Brain pericyte (primary cell): ENCODE measurements at places on chromosomes 12 and 14.
A peak's percentile ranks its signal among the peaks of the same experiment; 100 is the strongest.

DNA sequence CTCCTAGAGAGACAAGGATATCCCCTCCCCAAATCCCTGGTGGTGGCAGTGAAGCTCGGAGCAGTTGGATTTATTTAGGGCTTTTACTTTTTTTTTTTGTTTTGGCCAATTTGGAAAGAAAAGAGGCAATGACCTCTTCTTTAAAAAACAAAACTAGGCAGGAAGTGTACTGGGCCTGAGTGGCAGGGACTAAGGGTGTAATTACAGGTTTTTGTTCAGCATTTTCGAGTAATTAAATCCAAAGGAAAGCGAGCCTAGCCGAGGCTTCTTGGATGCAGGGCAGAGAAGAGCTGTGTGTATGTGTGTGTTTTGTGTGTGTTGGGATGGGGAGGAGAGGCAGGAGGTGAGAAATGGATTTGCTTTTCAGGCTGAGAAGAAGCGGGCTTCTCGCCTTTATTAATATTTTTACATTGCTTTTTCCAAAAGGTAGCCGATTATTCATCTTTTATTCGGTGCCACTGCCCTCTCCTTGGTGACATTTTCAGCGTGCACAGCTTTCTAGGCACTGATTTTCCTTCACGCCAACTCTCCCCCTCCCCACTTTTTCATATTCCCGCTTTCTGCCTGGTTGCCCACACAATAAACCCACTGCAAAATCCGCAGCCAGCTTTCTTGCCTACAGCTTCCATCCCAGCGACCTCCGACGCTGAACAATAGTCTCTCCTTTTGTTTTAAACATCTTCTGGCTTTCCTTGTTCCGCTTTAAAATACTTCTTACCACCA is 8.9 kb upstream of the IRF2BPL start:
- DNase-seq: no peak

DNA sequence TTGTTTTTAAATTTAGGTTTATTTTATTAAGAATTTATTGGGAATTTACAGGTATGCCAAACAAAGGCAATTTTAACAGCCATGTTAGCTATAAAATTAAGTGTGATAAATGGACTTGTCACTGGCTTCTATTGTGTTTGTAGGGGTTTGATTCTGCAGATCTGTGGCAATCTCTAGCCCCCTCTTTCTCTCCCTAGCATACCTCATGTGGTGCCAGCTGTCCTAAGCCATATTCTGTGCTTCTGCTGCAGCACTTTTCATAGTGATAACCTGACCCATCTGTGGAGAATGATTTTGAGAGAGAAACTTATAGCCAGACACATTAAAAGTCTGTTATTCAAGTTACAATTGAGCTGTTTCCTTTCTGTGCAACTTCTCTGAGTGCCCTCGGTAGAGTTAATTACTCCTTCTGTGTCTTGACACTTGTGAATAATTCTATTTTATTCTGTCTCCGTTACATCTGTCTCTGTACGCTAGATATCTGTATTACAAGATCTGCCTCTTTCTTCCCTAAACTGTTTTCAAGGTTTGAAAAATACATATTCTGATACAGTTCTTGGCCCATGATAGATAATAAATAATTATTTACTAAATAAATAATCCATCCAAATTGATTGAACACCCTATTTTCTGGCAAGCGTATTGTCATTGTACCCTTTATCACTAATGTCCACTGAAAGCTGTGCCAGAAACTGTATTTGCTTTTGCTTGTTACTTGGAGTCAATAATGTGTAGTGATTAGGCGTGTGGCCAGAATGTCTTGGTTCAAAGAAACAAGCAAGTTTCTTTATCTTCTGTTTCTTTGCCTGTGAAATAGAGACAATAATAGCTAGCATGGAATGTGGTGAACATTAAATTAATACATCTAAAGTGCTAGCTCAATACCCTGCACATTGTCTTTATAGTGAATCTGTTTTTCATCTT is 40.0 kb downstream of the FRS2 start:
- no peak for DNase-seq

- DNase-seq: no peak
Measured at GRCh38 chr12:131592972-131593371, 117.9 kb upstream of the SFSWAP start.

DNA sequence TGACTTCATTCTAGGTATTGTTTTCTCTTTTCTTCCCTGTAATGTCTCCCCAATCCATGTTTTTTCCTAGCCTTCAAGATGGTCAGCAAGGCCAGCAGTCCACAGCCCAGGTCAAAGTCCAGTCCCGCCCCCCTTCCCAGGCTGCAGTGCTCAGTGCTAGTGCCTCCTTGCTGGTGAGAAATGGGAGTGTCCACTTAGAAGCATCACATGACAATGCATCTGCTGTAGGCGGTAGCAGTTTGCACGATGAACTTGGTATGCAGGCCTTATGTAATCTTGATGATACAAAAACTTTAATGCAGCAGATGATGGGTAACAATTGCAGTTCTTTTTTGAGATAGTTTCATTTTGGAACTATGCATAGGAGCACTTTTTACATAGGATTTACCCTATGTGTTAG is 88.4 kb downstream of the PCNX1 start:
- no peak for DNase-seq

DNA sequence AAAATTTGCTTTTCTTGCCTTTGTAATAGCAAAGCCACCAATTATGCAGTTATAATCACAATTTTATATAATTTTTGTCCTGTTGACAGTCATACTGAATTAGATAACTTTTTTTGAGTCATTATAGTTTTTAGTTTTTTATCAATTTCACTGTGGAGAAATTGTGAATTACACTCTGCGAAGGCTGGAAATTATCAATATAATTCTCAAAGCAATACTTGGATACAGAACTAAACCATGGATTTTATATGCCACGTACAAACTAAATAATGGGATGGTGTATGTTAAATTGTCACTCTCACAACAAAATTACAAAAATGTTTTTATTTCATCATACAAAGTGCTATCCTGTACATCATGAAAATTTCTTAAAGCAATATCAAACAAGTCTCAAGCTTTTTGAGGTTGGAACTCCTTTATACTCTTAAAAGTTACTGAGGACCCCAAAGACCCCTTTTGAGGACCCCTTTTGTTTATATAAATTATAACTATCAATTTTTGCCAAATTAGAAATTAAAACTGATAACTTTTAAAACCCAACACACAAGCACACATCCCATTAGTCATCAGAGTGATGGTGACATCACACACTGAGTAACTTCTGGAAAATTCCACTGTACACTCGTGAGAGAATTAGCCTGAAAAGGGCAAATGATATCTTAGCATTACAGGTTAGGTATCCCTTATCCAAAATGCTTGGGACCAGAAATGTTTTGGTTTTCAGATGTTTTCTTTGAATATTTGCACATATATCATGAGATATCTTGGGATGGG is 19.8 kb upstream of the AQP2 start:
- no peak for DNase-seq

DNA sequence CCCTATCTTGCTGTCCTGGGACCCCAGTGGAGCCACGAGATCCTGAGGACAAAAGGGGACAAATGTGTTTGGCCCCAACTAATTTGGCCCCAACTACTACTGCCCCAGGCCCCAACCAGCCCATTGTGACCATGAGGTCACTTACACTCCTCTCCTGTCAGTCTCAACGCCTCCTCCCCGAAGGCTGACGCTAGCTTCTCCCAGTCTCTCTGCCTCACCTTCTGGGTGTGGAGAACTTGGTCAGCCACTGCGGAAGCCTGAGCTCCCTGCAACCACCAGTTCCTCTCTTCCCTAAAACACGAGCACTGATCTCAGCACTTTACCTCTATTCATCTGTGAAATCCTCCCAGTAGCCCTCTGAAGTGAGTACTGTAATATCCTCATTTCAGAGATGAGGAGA is 13.3 kb downstream of the FAM181A start:
- DNase-seq: no peak

DNA sequence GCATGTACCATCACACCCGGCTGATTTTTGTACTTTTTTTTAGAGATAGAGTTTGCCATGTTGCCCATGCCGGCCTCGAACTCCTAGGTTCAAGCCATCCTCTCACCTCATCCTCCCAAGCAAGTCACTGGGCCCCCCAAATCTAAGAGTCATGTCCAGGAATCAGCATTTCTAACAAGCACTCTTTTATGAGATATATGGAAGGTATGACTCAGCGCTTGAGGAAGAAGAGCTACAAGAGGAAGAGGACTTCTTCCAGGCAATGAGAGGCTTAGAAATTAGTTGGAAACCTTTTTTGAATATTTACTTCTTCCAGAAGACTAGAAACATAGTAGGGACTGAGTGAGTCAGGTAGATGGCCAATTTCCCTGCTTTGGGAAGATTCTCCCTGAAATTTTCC is 114.5 kb downstream of the HMGA2 start:
- DNase-seq: no peak

GRCh38 chr12:63846238-63846967 is 1.9 kb downstream of the SRGAP1 start:
- DNase-seq: no peak

DNA sequence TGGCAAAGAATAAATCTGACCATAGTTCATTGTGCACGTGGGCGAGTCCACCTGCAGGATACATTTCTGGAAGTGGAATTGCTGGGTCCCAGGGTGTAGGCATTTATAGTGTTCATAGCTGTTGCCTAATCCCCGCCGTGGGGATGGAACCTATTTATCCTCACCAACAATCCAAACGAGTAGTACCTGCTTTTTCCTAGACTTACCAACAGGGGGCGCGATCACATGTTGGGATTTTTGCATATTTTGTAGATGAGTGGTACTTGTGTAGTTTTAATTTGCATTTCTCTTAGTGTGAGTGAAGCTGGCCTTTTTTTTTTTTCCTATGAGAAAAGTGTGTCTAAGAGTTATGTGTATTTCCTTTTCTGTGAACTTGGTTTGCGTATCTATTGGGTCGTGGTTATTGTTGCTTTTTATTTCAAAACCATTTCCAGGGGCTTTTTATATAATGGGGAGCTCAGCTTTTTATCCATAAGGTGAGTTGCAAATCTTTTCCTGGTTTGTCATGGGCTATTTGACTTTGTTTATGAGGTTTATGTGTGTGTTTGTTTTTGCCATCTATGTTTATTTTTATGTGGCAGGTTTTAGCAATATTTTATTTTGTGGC is 67.2 kb downstream of the CCDC92 start:
- peak; percentile 53 for DNase-seq

DNA sequence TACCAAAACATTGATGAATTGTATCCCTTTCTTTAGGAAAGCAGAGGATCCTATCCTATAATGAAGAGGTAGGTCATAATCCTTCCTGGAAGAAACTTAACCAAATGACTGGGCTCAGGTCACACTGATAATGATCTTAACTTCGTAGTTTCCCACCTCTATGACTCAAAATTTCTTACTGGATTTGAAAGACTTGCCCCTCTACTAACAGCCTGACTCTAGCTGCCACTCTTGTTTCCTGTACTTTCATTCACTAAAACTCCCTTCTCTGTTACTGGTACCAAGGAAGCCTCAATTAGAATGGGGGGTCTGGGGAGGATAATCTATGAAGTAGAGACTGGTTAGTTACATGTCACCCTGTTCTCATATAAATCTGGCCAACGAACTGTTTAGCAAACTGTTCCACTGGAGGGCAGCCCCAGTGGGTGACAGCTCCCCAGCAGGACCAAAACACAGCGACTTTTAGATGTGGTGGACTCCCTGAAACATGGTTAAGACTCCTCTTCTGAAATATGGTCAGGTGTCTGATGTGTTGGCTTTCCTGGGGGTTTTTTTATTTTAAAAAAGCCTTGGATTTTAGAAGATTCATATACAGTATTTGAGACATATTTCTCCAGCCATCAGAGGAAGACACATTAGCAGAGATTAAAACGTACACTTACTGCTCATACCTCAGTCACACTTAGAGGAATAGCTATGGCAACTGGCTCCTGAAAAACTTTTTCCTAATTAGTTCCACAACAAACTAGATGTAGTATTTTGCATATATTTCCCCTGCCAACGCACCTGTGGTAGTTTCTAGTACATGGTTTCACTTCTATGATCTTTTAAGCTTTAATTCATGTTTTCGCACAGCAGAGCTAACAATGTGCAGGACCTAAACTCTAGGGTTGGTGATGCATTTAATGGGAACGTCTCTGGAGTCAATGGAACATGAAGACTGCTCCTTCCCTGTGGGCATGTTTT is 72.3 kb downstream of the ACADS start:
- no peak for DNase-seq

GRCh38 chr14:99327050-99327449 is 55.1 kb upstream of the BCL11B start:
- DNase-seq: no peak

GRCh38 chr12:119008691-119009221 is 27.4 kb downstream of the SRRM4 start:
- no peak for DNase-seq

- no peak for DNase-seq
Measured at GRCh38 chr14:77667331-77667730, 40.5 kb downstream of the ALKBH1 start.

DNA sequence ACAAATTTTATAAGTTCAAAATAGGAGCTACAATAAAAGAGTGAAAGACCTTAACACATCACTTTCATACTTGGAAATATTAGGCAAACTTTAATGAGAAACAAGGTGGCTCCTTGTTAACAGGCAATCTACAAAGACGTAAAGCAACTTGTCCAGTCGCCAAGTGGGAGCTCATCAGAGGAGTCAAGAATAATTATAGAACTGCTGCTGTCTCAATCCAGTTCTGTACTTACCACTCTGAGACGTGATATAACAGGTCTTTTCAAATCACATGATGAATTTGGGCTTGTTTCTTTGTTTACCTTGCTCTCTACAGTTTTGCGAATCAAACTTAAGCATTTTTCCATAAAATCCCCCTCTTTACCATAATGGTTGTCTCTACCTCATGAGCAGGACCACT is 3.6 kb downstream of the YBX3 start:
- DNase-seq: no peak

DNA sequence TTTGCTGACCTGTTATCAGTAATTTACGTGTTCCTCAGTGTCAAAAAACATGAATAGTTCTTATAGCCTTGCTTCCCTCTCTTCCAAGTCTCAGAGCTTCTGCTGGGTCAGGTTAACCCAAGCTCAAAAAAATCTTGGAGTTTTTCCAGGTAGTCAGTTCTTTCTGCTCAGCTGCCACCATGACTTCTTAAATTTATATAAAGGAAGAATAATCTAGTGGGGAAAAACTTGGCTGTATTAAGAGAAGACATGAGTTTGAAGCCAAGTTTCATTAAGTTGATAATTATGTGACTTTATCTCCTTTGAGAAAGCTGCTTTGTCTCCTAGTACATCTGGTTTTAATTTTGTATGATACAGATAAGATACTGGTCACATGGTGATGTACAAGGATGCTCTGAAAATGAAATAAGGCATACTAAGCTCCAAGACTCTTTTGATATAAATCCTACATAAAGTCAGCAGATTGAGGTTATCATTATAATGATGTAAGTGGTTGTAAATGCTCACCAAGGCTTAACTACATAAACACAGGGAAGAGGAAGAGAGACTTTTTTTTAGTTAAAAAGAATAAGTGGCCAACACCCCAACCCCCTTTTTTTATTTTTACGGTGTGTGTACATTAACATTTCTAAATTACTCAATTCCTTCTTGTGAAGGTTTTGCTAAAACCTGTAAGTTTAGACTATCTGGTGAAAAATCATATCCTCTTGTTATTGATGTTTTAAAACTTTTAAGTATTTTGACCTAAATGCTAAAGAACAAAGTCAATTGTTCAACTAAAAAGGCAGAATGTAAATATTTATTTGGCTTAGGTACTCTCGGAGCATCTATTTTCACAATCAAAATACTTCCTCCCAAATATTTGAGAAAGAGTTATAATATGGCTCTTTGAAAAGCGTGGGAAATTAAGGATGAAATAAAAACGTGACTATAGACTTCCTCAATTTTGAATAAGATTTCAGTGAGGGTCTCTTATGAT is 84.1 kb upstream of the SLC38A2 start:
- DNase-seq: no peak

- DNase-seq: no peak
Measured at GRCh38 chr14:100662879-100663760, 63.6 kb upstream of the DLK1 start.

- no peak for DNase-seq
Measured at GRCh38 chr14:91284146-91284790, 39.8 kb upstream of the GPR68 start.
